ENCODE measurements at places on chromosomes 7 and 10.

- DNase-seq = no peak
Observed at GRCh38 chr7:72710983-72711382, 117.0 kb downstream of the TYW1B start.

DNA sequence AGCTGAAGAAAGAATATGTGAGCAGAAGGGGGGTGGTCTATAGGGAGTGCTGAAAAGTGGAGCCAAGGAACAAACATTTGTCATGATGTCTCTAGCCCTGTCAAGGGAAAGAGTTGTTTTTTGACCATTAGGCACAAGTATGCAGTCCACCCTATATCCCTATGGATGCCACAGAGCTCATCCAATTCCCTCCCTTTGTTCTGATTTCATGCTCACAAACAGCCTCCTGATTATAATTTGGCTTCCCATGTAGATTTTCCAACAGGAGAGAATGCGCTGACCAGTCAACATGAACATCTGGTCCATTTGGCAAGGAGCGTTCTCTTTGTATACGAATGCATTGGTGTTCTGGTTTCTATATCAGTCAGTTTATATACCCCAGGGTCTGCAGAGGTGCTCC, 12.1 kb upstream of the CEP41 start:
- DNase-seq = no peak

GRCh38 chr10:119115926-119116325, 12.0 kb downstream of the DENND10 start:
- DNase-seq = no peak

DNA sequence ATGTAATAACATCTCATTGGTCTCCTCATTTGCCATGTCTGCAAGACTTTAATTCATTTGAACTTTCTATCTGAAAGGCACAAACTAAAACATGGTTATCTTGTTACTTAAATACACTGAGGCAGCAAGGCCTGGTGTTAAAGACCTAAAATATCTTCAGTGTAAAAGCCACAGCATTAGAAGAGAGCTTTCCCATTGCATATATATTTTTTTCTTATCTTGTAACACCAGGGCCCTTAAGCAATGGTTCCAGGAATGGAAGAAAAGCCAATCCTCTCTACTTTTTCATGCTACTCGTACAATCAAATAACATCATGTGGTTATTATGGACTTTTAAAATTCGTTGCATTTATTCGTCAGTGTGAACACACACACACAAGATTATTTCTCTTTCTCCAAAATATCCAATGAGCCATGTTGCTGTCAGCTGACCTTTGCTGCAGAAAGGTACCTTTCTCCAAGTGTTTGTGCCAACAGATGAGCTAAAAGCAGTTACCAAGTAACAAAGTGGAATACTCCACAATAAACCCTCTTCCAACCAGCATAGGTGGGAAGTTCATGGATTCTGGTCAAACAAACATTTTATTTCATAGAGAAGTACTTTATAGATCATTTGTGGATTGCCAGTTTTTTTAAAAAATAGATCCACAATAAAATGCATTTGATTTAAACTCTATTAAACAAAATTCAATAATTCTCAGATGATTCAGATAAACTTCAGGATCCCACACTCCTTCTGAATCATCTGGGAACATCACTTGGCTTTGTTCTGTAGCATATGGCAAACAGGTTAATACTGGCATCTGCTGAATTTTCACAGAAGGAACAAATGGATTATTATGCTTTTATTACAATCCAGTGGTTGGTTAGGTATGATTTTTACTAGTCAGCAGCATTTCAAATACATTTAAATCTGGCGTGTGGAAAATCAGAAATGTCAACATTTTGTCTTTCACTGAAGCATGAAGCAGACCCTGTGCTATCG, 63.3 kb upstream of the AGBL3 start:
- DNase-seq = no peak

- no peak for DNase-seq
Observed at GRCh38 chr7:83824214-83824613, 175.3 kb upstream of the SEMA3E start.

- peak; percentile 89 for DNase-seq
Observed at GRCh38 chr7:1062296-1063294, 18.2 kb downstream of the GPR146 start.

DNA sequence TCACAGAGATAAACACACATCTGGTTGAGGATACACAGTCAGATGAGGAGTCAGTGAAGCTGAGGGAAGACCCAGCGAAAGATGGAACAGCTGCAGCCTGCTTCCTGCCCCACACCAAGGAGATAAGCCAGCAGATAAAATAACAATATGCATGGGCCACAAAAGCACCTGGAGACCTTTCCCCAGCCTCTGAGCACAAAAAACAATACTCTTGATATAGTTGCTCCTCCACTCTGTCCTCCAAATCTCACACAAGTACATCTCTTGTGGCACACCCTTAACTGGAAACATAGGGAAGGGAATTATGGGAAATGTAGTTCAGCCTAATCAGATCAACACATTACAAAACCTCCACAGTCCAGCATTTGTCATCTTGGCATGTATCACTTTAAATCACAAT, 9.7 kb upstream of the FHIP2A start:
- DNase-seq = no peak

GRCh38 chr10:76631884-76632766, 1005.5 kb downstream of the KCNMA1 start:
- peak; percentile 6 for DNase-seq

DNA sequence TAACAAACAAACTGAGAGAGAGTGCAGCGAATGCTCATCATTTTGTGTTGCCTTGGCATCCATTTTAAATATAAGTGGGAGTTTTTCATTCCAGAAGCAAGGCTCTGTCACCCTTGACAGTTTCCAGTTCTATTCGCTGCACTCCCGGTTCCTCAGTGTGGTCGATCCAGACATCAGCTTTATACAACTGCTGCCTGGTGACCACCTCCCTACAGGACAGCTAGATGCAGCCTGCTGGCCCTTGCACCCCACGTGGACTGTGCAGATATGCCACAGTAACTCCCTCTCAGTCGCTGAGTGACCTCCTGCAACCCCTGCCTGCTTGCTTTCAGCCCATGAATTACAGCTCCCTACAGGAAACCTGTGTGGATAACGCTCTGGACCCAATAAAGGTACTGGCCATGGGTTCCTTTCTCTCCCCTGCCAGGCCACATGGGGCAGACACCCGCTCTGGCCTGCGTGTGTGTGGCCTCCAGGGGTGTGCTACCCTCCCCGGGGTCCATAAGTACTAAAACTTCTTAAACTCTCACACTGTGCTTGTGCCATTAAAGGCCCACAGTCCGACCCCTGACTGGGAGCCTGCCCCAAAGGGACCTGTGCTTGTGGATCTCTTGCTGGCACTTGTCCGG, 23.6 kb downstream of the BEND7 start:
- no peak for DNase-seq

GRCh38 chr10:16891375-16892313, 74.4 kb upstream of the RSU1 start:
- DNase-seq = peak; percentile 40

GRCh38 chr10:71396711-71397295, at the start of gene CDH23:
Gene CDH23 (plus strand): TSS chr10:71396920. CDS start chr10:71439832, 42,912 bp downstream.
- peak; percentile 55 for DNase-seq

DNA sequence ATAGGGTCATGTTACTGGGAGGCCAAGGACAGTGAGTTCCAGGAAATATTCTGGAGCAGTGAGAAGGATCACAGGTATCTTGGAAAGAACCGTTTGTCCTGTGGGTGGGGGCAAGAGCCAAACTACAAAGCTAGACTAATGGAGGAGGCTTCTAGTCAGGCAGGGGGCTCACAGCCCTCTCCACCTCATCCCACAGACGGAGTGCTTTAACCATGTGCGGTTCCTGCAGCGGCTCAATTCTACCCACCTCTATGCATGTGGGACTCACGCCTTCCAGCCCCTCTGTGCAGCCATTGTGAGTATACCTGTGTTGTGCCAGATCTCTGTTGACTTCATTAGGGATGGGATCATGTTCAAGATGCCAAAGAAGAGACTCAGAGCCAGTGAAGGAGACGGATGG, 8.1 kb downstream of the SEMA4G start:
- DNase-seq = no peak

GRCh38 chr10:96125142-96125515, 5.0 kb upstream of the ZNF518A start:
- DNase-seq = no peak

GRCh38 chr7:48025624-48026023, 3.3 kb downstream of the SUN3 start:
- no peak for DNase-seq

DNA sequence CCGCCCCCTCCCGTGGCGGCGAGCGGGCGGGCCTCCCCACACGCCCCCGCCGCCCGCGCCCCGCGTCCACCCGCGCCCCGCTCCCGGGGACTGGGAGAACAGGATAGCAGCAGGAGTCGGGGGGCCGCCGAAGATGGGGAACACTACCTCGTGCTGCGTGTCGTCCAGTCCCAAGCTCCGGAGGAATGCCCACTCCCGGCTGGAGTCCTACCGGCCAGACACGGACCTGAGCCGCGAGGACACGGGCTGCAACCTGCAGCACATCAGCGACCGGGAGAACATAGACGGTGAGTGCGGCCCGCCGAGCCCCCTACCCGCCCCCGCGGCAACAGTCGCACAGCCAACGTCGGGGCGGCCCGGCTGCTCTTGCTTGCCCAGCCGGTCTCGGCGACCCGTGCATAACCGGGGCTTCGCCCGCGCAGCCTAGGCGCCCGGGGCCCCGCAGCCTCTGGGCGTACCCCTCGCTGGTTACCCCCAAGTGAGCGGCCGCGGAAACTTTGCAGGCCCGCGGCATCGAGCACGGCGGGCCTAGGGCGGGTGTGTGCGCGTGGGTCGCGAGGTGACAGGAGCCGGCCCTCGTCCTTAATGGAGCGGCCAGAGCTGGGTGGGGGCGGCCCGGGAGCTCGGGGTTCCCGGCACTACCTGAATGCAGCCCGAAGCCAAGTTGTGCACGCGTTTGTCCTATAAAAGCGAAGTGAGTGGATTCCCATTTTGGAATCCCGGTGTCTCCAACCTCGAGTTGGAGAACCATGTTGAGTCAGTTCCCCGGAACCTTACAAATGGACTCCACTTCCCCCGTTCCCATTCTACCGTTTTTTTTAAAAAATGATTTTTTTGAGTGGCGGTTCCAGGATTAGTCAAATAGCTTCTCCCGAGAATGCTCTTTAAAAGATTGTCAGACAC, 863 bp downstream of the CCNY start:
- peak; percentile 56 for DNase-seq

GRCh38 chr10:107733328-107734130, 569.0 kb upstream of the SORCS1 start:
- DNase-seq = no peak

All from B cell (primary cell).